Fibroblast of gingiva (primary cell): ENCODE measurements at places on chromosomes 7 and 10.
A peak's percentile ranks its signal among the peaks of the same experiment; 100 is the strongest.

DNA sequence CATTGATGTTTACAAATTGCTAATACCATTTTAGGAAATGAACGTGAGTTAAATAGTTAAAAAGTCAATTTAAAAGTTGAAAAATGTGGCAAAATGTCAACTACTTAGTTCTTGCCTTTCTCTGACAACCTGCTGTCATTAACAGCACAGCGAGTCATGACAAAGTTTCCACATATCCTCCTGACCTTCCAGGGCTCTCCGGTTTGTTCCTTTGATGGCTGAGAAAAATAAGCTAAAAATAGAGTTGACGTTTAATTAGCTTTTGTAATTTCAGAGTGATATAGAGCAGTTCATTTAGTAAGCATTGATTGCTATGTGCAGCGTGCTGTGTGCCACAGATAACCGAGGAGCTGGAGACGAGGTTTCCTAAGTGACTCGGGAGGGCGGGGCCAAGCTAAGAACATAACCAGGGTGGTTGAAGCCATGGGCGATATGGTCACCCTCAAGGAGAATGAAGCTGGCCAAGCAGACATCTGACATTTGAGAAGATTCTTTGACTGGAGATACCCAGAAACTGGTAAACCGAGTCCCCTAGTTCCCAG, 47.9 kb downstream of the OGDH start:
- no peak for DNase-seq

GRCh38 chr7:100407285-100408180, 21.0 kb downstream of the ZCWPW1 start:
- DNase-seq: peak; percentile 57

DNA sequence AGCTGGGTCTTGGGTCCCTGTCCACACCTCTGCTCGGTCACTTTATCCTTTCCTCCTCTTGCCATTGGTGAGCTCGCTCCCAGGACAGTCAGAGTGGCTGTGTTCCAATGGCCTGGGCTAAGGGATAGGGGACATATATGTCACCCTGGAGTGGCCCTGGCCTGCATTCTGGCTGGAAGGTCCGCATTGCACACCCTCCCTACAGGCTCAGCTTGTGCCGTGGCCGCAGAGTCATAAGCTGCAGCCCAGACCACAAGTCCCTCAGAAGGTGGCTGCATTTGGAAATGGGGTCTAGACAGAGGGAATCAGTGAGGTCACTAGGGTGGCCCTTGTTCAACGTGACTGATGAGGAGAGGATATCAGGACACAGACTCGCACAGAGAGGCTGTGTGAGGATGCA, 363.8 kb upstream of the SHH start:
- no peak for DNase-seq

DNA sequence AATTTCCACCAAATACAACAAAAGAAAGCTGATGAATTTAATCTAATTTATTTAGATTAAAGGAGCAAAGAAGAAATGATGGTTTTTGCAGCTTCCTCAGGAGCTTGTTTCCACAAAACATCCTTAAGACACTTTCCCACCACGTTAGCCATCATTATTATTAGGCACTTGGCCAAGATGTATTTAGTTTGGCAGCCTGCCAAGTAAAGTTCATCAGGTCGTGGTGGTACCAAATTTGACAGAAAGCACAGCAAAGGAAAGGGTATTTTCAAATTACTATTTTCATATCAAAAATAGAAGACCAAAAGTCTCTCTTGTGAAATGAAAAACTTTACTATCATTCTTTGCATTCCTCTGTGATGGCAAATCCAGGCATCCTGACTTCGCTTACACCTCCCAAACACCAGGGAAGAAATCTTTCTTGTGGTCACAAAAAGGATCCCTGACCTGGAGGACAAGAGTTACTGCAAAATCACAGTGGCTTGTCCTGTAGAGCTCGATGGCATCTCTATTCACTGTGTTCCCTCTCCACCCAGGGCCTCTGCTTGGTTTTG, 123.1 kb upstream of the INHBA start:
- no peak for DNase-seq

- no peak for DNase-seq
These were observed 7.5 kb downstream of the FBH1 start for GRCh38 chr10:5897504-5897903.

GRCh38 chr7:1296356-1296981, 63.8 kb downstream of the UNCX start:
- DNase-seq: no peak

DNA sequence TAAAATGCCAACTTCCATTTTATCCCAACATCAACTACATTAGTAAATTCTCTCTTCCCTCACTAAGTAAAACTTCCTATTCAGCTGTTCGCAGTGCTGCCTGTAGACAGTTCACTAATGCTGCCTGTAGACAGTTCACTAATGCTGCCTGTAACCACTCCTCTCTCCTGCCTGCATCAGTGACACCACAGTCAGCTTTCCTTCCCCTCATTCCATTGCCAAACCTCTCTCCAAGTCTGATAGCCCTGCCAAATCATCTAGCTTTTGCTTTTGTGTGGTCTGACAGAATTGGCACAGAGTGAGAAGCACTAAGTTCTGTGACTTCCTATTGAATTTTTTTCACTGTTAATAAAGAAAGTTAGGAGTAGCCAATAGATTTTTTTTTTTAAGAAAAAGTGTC, 43.0 kb upstream of the MACC1 start:
- DNase-seq: peak; percentile 38

DNA sequence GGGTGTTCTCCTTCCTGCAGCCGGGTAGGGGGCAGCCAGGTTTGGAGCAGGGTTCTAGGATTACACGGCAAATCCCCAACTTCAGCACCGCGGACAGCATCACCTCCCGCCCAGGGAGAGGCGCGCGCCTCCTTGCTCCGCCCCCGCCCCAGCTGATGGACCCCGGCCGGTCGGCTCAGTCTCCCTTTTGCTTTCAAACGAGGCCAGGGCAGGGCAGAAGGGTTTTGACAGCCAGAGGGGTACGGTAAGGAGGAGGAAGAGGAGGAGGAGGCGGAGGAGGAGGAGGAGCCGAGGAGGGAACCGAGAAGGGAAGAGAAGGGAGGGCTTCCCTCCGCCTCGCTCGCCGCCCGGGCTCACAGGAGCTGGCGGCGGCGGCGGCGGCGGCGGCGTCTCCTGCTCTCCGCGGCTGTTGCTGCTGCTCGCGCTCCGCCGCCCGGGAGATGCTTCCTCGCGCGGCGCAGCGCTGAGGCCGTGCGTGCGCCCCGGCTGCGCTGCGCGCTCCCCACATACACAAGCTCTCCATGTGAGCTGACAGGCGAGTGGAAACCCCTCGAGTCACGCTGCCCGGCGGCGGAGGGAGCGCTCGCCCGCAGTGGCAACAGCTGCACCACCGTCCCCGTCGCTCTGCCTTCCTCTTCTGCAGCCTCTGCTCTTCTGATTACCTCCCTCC, 615 bp upstream of the CNTNAP2 start:
- peak; percentile 46 for DNase-seq
